ENCODE measurements at places on chromosomes 6 and 20. TPM values are rescaled to one million over a fixed set of nuclear protein-coding genes. Genes with fewer than 3 reads are reported as not detected.
A peak's percentile ranks its signal among the peaks of the same experiment; 100 is the strongest.

SLC44A4 gene
- total RNA-seq, result 121 TPM

- DNase-seq, result no peak
Measured at GRCh38 chr20:24637941-24638340, 168.5 kb downstream of the SYNDIG1 start.

GRCh38 chr6:22145376-22145775 is 151.5 kb downstream of the PRL start:
- DNase-seq, result peak; percentile 33

GRCh38 chr6:89411145-89412070 is 665 bp downstream of the RRAGD start:
- peak; percentile 37 for DNase-seq

GRCh38 chr6:85569323-85569722 is 24.3 kb downstream of the SNX14 start:
- DNase-seq, result no peak

GRCh38 chr6:145964948-145965366 is 799 bp upstream of the SHPRH start:
- DNase-seq, result no peak

DNA sequence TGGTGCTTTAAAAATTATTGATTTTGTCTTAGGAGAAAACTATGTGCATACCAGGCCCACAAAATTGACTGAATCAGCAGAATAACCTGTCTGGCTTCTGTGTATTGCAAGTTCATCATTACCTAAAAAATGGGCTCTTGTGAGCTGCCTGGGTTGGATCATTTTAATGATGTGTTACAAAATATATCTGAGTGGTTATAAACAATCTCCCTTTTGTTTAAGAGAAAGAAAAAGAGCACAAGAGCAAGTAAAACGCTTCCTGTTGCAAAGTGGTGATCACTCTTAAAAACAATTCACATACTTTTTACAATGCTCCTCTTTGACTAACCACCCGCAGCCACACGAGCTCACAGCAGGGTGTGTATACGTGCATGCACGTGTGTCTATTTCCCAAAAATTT is 335.1 kb downstream of the HDGFL1 start:
- no peak for DNase-seq

DNA sequence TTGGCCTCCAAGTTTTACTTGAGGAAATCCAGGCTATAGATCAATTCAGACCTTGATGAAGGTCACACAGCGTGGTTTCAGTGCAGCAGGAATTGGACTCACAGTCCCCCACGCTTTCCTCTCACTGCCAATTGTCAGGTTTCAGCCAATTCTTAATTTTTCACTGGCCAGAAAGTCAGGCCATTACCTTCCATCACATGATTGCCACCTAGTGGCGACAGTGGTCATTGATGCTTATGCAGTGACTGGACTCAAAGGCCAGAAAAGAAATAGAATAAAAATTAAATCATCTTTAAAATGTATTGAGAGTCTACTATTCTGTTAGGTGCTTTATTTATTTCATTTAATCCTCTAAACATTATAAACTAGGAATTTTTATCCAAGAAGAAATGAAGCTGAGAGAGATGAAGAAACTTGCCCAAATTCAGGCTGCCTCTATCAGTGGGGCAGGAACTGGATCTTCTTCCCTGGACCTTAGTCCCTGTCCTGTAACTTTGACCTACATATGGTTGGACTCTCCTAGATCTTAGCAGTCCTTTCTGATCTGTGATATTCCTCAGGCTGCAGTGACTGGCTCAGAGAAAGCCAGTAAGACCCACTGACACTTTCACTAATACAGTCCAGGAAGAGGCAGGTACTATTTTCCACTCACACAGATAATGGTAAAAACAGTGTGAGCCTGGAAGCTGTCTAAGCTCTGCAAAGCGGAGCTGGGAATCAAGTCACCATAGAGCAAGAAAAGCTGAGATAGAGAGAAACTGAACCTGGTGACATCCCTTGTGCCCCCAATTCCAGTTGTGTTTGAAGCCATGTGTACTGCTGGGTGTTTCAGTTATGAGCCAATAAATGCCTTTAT is 133.3 kb downstream of the ELOVL4 start:
- DNase-seq, result peak; percentile 69

DNA sequence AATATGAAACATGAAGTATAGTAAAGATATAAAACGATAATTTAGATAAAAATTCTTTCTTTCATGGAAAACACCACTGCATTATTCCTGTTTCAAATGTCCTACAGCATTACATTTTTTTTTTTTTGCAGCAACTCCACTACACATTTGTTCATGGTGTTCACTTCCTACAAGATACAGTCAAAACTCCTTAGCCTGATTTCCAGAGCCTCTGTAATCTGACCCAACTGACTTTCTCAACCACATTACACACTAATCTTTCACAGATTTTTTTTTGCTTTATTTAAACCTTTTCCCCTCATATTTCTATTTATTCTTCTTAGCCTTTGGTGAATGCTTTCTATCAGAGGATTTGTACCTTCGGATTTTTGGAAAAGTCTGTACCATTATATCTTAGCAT is 176.5 kb upstream of the PDE7B start:
- no peak for DNase-seq

All from lung (tissue), 17 donors.